Stimulated activated naive B cell treated with anti-CD40 and anti-IgM and Interleukin-4, amounts not matched to agents 10 μg/mL and 1 μg/mL and 100 μg/mL, for 72 hours (primary cell): ENCODE measurements at places on chromosomes 6 and 20.

DNA sequence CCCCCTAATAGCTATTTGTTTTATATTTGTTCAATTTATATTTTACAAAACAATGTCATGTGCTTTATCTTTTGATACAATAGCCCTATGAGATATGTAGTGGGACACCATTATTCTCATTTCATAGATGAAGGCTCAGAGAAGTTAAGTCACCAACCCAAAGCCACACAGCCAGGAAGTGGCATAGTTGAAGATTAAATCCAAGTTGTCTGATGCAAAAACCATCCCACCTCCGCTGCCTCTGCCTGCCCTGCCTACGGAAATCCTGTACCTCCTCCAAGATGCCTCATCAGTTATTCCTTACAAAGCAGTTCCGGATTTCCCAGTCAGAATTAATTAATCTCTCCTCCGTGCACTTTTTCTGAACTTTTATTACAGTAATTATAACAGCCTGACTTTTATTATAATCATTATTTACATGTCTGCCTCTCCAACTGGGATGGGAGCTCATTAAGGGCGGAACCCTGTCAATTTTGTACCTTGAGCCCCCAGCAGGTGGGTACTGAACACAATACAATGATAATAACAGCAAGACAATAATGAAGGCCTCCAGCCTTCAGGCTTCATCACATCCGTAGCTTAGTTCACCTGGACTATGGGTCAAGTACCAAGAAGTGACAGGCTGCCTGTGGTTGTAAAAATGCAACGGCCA, 54.7 kb downstream of the LRFN2 start:
- no peak for DNase-seq

GRCh38 chr6:137136065-137136464, 37.4 kb downstream of the IL22RA2 start:
- no peak for DNase-seq

DNA sequence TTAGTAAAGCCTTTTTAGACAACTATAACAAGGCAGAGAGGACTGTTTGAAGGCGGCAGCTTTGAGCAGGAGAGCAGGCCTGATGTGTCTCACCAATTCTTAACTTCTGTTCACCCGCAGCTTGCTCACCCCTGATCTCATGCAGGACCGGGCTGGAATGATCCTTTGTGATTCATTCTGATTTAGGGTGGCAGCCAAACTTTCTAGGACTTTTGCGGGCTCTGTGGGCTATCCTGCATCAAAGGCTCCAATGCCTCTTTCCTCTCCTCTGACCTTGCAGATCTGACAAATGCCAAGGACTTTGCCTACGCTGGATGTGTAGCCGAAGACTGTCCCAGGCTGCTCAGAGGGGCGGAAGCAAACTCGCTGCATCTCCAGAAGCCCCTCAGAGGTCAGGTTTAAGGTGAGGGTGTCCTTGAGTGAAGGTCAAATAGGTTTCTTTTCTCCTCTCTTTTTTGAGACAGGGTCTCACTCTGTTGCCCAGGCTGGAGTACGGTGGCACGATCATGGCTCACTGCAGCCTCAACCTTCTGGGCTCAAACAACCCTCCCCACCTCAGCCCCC, 72.3 kb downstream of the VEGFA start:
- DNase-seq = no peak

DNA sequence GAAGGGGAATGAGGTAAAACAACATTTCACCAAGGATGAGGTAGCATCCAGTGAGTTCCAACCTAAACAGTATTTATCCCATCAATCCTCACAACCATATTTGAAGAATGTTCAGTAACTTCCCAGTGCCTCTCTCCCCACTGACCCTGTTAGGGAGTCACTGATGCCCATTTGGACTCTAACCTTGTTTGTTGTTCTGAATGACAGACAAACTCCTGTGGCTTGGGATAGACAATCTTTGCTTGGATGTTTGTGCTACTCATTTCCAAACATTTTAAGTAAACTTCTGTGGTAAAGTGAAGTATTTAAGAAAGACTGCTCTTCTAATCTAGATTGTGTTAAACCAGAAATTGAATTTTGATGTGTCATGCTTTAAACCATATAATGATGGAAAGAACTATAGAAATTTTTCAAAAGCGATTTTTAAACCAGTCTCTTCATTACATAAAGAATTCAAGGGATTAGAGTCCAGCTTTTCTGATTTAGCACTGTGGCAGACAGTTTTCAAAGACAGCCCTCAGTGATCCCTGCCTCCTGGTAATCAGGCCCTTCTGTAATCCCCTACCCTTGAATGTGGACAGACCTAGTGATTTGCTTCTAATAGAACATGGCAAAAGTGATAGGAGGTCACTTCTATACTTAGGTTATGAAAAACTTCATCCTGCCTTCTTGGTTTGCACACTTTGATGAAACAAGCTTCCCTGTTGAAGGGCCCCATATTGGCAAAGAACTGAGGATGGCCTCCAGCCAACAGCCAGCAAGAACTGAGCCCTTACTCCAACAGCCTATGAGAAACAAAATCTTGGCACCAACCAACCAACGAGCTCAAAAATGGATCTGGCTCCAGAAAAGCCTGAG, 191.6 kb downstream of the DST start:
- DNase-seq = no peak

GRCh38 chr6:109321752-109322151, 60.5 kb downstream of the CD164 start:
- DNase-seq = no peak

DNA sequence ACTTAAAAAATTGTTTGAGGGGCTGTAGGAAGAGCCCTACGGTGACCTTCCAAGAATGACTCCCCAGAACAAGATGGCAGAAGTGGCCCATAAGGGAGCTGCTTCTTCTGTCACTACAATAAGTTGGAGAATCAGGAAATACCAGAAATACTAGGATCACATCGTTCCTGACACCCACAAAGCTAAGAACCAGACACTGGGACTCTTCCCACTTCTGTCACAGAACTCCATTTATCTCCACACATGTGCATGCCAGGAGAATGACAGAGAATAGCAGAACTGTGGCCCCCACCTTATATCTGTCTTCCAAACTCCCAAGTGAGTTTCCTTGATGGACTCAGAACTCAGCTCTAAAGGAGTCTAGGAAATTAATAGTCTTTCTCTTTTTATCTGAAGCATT, 54.6 kb upstream of the UBR2 start:
- DNase-seq = no peak

GRCh38 chr20:40612837-40613236, 76.2 kb downstream of the MAFB start:
- DNase-seq = no peak

- no peak for DNase-seq
These were observed 1.4 kb downstream of the AARS2 start for GRCh38 chr6:44311767-44312166.

GRCh38 chr20:43723186-43723585, 3.6 kb downstream of the GTSF1L start:
- no peak for DNase-seq

DNA sequence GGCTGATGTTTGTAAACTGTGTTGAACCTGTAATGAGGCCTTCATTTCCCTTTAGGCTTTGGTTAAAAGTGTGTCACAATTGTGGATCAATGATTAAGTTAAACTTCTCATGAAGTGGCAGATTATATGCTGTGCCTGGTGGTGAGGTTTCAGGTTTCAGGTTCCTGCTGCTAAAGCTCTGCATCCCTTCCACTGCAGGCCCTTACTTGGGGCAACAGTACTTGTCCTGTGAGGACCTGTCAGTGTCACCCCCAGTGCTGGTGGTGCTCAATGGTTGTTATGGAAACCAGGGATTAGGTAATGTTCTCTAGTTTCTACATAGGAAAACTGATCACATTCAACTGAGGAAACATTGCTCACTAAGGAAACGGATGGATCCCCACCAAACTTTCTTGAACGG, 18.5 kb downstream of the RPP21 start:
- no peak for DNase-seq

GRCh38 chr6:41941280-41942066, at the start of gene CCND3:
Gene CCND3 (minus strand): TSS chr6:41941808. CDS start chr6:41941649, 159 bp downstream.
- peak; percentile 83 for DNase-seq

GRCh38 chr20:62938105-62938888, at the start of gene GID8:
Gene GID8 (plus strand): TSS chr20:62938147. CDS start chr20:62941503, 3,356 bp downstream.
- no peak for DNase-seq

DNA sequence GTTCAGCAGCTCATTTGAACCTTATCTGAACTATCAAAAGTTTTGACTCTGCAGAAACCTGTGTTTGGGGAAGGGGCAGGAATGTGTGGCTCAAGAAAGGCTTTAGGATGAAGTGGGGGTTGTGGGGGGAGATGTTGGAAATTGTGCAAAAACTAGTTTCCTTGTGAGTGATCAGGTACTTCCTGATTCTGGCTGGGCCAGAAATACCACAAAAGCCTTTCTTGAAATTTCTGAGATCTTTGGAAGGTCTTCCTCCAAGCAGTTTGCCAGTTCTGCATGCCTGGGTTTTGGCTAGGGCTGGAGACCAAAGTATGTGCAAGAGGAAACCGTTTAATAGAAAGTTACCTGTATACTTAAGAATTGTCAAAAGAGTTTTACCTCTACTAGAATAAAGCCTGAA, 116.6 kb downstream of the BMP2 start:
- DNase-seq = no peak

GRCh38 chr6:160088069-160088783, 33.4 kb upstream of the SLC22A1 start:
- DNase-seq = no peak

DNA sequence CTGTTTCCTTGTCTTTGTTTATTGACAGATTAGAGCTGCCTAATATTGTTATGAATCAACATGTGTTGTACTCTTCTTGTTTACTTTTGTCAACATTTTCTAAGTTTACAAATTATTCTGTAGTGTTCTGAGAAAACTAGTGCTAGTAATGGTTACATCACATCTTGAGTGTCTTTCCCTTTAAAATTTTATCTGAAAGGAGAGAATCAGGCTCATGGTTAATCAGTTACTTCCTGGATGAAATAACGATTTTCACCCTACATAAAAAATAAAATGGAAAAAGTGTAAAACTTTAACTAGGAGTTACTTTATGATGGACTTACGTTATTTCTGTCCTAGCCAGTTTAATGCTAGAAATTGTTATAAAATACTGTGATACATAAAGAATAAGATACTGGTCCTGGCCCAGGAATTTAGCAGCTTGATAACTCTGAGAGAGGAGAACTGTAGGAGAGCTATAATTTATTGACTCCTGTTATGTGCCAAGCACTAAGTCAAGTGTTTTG, 26.4 kb upstream of the BMP5 start:
- no peak for DNase-seq

DNA sequence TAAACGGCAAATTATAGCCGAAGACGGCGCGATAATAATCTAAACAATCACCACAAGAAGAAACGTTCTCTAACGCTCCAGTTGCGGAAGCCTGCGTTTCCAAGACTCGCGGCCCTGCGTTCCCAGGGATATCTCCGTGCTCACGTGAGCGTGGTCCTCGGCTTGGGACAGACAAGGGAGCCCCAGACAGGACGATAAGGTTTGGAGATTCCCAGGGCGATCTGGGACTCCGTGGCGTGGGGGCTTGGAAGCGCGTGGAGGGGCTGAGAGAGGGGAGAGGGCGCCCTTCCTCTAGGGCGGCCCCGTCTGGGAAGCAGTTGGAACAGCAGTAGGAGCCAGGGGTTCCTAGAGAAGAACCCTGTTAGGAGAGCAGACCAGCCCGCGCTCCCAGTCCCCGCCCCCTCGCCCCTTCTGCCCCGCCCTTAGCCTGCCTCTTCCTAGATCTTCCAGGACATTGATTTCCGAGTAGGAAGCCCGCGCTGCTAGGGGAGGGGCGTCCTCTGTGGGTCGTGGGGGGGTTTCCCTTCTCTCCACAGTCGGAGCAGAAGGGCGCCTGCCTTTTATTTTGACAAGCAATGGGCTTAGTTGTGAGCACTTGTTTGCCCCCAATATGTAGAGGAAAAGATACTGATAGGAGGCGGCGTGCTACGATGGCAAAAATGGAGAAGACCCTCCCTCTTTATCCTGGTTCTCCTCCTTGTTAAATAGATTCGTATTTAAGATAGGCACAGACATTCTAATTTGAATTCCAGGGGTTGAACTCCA, 10.6 kb downstream of the NRN1 start:
- no peak for DNase-seq

GRCh38 chr20:3014662-3015061, 28.8 kb upstream of the GNRH2 start:
- no peak for DNase-seq

DNA sequence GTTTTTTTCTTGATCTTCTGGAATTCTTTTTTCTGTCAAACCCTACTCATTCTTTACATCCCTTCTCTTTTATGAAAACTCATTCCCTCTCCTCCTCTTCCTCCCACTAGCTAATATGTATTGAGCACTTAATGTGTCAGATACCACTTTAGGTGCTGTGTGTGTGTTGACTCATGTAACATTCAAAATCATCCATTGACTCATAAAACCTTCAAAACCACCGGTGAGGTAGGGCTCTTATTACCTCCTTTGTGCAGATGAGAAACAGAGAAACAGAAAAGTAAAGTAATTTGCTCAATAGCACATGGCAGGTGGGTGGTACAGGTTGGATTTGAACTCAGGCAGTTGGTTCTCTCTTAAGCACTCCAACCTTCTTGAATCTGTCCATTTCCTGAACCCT, 136.3 kb upstream of the NEDD9 start:
- DNase-seq = no peak

GRCh38 chr20:431012-431904, 23.2 kb downstream of the RBCK1 start:
- no peak for DNase-seq

DNA sequence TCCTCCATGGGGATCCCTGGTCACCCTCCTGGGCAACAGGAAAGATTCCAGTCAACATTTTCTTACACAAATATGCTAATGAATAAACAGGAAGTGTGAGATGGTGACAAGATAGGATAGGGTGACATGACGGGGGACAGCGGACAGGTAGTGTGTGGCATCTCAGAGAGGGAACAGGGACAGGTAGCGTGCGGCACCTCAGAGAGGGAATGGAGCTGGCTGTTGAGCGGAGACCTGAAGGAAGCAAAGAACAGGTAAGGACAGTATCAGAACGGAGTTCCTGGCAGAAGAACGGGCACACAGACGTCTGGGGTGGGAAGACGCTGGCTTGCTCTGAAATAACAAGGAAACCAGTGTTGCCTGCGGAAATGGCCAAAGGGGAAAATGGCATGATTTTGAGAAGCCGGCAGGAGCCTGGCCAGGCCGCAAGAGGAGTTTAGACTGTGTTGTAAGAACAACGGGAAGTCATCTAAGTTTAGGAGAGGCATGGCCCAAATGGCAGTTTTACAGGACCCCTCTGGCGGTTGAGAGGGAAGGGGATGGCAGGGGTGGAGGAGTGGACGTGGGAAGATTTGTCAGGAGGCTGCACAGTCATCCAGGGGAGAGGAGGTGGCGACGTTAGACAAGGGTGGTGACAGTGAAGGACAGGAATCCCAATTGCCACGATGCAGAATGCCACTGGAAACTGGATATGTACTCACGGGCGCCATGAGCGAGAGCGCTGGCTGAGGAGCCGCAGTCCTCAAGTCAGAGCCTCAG, 111.6 kb downstream of the JPH2 start:
- DNase-seq = no peak

- DNase-seq = no peak
These were observed 202.0 kb upstream of the RNF24 start for GRCh38 chr20:4217349-4217841.

DNA sequence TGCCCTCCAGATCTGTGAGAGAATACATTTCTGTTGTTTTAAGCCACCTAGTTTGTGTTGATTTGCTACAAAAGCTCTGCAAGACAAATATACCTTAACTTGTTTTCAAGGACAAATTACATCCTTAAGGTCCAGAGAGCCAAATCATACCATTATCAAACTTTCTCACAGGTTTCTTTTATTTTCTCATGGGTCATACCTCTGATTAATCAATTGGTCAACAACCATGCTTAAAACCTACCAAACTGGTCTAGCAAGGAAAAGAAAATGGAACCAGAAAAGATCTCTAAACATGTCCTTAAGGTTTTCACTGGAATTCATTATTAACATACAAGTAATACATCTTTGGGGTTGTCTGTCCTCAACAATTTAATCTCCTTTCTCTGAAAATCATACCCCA, 535.0 kb downstream of the CD83 start:
- DNase-seq = no peak

GRCh38 chr20:38829296-38829875, 23.9 kb downstream of the PPP1R16B start:
- no peak for DNase-seq
